ENCODE measurements at places on chromosomes 13 and 19. TPM values are rescaled to one million over a fixed set of nuclear protein-coding genes. Genes with fewer than 3 reads are reported as not detected.

CGB8 gene
- not detected for total RNA-seq

CKM gene
- not detected for total RNA-seq

GRCh38 chr13:44108331-44108858 is 228.7 kb downstream of the LACC1 start:
- DNase-seq, result no peak

GRCh38 chr19:5943623-5944022 is 29.6 kb downstream of the CAPS start:
- no peak for DNase-seq

- DNase-seq, result no peak
Measured at GRCh38 chr13:63307228-63307627, 1891.6 kb upstream of the PCDH20 start.

Data from posterior vena cava (tissue), 2 donors.